T-helper 1 cell (primary cell): ENCODE measurements at places on chromosomes 12 and 14.

DNA sequence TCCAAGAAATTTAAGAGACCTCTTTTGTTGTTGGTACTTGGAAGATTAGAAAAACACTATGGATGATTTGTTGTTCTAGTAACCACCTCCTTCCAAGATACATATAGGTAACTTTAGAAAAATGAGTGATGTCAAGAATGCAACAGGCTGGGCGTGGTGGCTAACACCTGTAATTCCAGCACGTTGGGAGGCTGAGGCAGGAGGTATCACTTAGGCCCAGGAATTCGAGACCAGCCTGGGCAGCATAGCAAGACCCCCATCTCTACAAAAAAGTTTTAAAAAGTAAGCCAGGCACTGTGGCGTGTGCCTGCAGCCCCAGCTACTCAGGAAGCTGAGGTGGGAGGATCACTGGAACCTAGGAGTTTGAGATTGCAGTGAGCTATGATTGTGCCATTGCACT is 97.8 kb downstream of the PCNX1 start:
- DNase-seq: no peak

DNA sequence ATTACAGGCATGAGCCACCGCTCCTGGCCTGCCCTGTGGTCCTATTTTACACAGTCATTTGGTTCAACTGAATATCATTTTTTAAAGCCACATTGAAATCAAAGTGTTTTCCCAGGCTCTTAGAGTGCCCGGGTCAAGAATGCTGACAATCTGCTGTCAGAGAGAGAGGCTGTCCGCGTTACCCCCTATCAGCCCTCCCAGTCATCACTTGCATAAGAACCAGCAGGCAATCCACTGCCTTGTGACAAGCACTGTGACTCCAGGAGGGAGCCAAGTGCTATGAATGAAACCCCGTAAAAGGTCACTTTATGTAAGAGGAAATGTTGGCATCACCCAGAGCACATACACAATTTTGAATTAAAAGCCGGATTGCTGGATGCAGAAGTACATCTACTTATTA is 13.5 kb downstream of the PHLDA1 start:
- no peak for DNase-seq

DNA sequence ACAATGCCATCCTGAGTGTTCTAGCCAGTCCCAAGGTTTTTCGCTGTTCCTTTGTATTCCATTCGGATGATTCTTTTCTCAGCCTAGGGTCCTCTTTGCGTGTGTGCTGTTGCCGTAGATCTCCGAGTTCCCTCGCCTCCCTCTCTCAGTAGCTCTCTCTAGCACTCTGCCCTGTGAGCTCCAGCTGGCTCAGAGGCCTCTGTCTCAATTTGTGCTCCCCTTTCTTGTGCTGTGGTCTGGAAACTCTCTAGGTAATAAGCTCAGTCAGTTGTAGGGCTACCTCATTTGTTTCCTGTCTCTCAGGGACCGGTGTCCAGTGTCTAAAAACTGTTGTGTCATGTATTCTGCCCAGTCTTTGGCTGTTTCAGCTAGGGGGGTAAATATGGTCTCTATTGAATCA is 179.3 kb downstream of the PCNX1 start:
- DNase-seq: no peak

GRCh38 chr12:105888696-105889095 is 250.1 kb downstream of the NUAK1 start:
- no peak for DNase-seq
